Stimulated activated CD8-positive, alpha-beta memory T cell treated with anti-CD3 and anti-CD28 coated beads, Interleukin-2, amount 100 ng/mL, for 1 hour (primary cell): ENCODE measurements at places on chromosomes 13 and 19.

GRCh38 chr13:42279986-42280385, 8.0 kb downstream of the AKAP11 start:
- DNase-seq: no peak

DNA sequence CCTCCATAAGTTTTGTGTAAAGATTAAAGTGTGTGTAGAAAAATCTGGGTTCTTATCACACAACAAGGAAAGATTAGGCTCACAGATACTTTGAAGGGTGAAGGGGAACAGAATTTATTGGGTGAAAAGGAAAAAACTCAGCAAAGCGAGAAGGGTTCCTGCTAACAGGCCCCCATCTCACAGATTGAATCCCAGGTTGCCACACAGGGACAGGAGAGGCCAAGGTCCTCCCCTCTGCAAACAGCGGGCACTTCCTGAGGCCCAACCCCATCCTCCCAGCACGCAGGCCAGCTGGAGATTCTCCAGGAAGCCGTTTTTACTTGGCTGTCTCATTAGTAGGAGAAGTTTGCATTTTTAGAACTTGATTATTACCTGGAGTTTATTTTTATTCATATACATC, 15.2 kb upstream of the ERCC5 start:
- no peak for DNase-seq

GRCh38 chr19:18589380-18590272, 1.0 kb downstream of the REX1BD start:
- peak; percentile 34 for DNase-seq

GRCh38 chr13:29817604-29818378, 32.6 kb downstream of the UBL3 start:
- DNase-seq: no peak

GRCh38 chr19:5968431-5969373, 9.2 kb downstream of the RANBP3 start:
- DNase-seq: no peak

DNA sequence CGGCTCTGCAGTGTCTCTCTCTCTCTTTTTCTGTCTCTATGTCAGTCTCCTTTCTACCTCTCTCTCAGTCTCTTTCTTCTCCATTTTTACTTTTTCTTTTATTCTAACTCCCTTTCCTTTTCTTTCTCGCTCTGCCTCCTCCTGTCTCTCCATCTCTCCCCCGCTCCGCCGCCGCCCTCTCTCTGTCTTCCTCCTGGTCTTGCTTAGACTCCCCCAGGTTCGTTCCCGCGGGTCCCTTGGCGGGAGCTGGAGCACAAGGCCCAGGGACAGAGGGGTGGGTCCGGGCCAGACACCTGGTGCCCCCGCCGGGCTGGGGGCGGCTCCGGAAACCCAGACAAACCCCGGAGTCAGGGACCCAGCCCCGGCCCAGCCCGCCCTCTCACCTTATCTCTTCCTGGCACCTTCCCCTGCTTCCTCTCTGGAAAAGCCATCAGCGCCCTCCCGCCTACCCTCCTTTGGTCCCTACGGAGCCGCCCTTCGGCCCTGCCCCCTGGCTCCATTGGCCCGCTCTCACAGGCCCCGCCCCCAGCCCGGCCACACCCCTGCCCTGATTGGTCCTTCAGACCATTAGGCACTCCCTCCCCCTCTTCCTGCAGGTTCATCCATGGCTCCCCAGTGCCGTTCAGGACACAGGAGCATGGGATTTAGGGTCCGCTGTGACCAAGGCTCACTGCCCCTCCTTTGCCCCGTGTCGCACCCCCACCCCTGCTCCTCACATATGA, 15.4 kb upstream of the NOP53 start:
- no peak for DNase-seq

GRCh38 chr19:38850976-38851621, 1.3 kb upstream of the HNRNPL start:
- DNase-seq: no peak

- peak; percentile 39 for DNase-seq
These were observed 25.8 kb upstream of the MAP3K10 start for GRCh38 chr19:40165362-40165937.

- peak; percentile 57 for DNase-seq
These were observed at the start of gene KATNAL1 for GRCh38 chr13:30307194-30307970. Gene KATNAL1, minus strand, starts transcription at chr13:30307551. Its CDS starts 23,774 bp downstream, at chr13:30283777.

GRCh38 chr13:80430561-80430960, 89.6 kb upstream of the SPRY2 start:
- no peak for DNase-seq

DNA sequence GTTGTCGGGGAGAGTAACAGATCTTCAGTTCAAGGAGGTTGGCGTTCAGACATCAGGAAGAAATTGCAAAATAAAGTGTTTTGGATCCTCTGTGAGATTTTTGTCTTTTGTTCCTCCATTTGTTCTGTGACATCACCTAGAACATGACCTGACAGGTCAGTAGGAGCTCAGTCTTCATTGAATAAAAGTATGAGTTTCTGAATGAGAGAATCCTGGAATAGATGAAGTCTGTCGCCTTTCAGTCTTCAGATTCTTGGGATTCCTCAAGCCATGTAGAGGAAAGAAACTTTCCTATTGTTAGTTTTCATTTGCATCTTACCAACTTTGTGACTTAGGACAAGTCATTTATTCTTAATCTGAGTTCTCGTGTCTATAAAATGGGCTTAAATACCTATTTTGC, 14.4 kb downstream of the ARHGAP35 start:
- no peak for DNase-seq

GRCh38 chr13:83048419-83048818, 833.9 kb downstream of the SLITRK1 start:
- DNase-seq: no peak

DNA sequence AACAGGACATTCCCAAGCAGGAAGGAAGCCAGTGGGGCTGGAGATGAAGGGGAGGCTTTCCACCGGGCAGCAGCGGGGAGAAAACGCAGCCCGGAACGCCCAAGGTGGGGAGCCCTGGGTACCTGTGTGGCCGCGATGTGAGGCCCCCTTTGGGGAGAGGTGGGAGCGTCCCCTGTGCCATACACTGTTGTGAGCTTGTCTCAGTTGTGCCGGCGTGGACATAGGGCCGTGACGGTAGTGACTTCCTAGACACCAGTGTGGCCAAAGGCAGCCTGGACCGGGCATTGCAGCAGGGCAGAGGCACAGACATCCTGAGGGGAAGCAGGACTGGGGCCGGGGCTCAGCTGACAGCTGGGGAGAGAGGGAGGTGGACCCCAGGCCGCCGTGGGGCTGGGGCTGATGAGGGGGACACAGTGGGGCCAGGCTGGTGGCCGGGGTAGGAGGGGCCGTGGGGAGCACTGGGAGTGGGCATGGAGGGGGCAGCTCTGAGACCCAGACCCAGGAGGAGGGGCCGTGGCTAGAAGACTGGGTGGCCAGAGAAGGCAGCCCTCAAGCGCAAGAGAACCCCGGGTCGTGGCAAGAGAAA, 38.5 kb upstream of the TFDP1 start:
- DNase-seq: no peak

DNA sequence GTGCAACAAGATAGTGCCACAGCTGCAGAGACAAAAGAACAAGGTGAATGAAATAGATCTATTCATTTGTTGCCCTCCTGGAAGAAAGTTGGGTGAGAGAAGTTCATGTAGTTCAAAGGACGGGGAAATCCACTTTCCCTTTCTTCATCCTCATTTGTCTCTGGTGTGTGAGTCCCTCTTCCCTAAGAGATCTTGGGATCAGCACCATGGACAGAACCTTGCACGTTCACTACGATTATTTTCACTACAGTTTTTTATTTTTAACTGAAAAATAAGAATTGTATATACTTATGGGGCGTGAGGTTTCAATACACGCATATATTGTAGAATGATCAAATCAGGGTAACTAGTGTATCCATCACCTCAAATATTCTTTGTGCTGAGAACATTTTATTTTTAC, 29.2 kb downstream of the NLRP5 start:
- no peak for DNase-seq

DNA sequence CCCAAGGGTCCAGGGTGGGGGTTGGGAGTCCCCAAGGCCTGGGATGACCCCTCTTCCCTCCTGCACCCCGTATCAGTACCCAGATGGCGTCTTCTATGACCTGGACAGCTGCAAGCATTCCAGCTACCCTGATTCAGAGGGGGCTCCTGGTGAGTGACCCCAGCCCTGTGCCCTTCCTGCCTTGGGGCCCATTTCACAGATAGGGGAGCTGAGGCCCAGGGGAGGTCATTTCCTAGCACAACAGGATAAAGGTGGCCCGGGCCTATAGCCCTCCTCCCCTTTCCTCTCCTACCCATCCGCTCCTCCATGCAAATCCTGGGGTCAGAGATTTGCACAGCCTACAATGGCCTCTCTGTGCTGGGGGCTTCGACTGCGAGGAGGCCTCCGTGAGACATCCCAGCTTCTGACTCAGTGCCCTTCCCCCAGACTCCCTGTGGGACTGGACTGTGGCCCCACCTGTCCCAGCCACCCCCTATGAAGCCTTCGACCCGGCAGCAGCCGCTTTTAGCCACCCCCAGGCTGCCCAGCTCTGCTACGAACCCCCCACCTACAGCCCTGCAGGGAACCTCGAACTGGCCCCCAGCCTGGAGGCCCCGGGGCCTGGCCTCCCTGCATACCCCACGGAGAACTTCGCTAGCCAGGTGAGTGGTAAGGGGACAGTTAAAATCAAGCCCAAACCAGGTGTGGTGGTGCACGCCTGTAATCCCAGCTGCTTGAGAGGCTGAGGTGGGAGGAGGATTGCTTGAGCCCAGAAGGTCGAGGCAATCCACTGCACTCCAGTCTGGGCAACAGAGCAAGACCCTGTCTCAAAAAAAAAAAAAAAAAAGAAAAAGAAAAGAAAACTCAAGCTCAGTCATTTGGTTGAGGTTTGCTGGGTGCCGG, 3.9 kb downstream of the SPIB start:
- no peak for DNase-seq

DNA sequence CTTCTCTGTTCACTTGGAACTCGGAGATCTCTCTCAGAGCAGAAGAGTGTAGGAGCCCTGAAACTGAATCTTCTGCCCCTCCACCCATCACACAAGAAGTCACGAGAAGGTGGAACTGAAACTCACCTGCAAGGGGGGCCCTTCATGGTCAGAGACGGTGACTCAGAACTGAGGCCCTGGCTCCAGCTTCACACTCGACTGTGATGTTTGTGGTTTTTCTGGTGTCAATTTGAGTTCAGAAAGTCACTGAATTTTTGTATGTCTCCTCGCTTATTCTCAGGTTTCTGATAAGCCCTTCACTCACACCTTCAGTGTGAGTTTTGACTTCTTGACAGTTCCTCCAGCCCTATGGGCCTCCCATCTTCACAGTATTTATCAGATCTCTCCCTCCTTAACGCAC, 23.1 kb downstream of the SIGLEC5 start:
- DNase-seq: no peak

DNA sequence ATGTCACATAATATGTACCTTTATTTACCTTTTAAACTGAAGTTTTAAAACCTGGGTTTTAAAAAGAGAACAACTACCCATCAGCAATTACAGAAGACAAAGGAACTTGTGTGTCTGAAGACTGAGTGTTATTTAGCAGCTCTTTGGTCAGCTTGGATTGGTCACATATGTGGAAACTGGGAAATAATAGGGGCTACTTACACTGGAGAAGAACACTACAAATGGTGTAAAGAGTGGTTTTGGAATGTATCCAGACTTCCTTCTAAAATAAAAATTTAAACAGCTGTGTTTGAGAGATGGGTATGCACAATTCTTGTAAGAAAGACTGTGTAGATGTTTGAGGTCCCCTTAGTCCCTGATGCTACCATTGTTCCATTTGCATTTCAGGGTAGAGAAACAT, 13.3 kb downstream of the TNFRSF19 start:
- no peak for DNase-seq

DNA sequence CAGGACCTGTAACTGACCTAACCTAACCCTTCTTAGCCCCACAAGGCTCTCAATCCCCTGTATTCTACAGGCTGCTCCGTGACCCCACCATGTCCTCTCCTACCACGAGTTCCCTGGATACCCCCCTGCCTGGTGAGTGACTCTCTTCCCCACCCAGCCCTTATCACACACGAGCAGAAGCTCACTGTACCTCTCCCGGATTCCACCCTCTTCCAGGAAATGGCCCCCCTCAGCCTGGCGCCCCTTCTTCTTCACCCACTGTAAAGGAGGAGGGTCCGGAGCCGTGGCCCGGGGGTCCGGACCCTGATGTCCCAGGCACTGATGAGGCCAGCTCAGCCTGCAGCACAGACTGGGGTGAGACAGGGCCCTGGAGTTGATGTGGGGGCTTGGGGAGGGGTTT, 1.3 kb downstream of the NR1H2 start:
- DNase-seq: no peak

- DNase-seq: no peak
These were observed 241.6 kb upstream of the SGCG start for GRCh38 chr13:22939157-22939556.

DNA sequence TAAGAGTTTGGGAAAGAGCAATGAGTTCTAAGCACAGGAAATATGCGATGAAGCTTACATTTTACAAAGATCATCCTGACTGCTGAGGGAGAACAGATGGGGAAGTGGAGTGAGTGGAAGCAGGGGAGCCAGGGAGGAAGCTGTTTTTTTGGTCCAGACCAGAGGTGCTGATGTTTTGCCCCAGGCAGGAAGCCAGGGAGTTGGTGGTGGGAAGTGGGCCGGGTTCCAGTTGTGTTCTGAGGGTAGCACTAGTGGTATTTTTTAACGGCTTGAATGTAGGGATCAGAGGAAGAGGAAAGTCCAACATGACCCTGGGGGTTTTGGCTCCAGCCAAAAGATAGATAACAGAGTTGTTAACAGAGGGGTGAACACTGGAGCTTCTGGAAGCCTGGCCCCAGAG, 20.7 kb upstream of the OLFM4 start:
- no peak for DNase-seq

GRCh38 chr13:43270130-43270830, 246.9 kb downstream of the DNAJC15 start:
- no peak for DNase-seq

- no peak for DNase-seq
These were observed 88.5 kb upstream of the C1QTNF9B start for GRCh38 chr13:23985839-23986238.

- DNase-seq: no peak
These were observed 45.8 kb downstream of the TNFSF13B start for GRCh38 chr13:108315273-108315672.

GRCh38 chr19:18771328-18772242, 19.5 kb downstream of the COMP start:
- no peak for DNase-seq

DNA sequence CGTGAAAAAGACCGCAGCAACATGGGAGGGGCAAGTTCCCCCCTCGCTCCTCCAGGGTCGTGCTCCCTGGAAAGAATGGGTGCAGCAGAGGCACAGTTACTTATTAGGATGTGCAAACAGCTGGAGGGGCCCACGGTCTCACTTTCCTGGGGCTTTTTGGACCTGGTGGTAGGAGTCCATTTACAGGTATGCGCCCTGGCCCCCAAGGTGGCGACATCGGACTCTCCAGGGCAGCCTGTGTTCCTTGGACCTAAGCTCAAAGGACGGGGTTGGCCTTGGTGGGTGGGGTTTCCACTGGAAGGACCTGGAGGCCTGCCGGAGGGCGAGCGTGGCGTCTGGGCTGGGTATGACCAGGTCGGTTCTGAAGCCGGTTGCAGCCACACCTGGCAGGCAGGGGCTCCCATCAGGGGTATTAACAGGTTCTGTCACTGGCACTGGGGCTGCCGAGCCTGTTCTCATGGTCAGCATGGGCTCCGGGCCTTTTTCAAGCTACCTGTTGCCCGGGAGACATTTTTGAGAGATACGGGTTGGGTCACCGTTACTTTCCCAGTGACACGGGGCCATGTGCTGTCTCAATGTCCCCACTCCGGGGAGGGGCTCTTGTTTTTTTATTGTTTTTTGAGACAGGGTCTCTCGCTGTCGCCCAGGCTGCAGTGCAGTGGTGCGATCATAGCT, 5.9 kb downstream of the ZFR2 start:
- DNase-seq: no peak

- no peak for DNase-seq
These were observed 9.3 kb upstream of the LAIR1 start for GRCh38 chr19:54373781-54374631.

- no peak for DNase-seq
These were observed 166.4 kb downstream of the EFNB2 start for GRCh38 chr13:106369091-106369490.
